ENCODE measurements at places on chromosomes 2 and 18. TPM values are rescaled to one million over a fixed set of nuclear protein-coding genes. Genes with fewer than 3 reads are reported as not detected.

MFSD2B gene
- not detected for total RNA-seq

AQP12A gene
- not detected for total RNA-seq

CNGA3 gene
- not detected for total RNA-seq

CYP27A1 gene
- total RNA-seq: 7.2 TPM

UGT1A8 gene
- total RNA-seq: not detected

PLGLB1 gene
- total RNA-seq: 11.7 TPM

SLC23A3 gene
- 12.1 TPM for total RNA-seq

IL1A gene
- not detected for total RNA-seq

DNA sequence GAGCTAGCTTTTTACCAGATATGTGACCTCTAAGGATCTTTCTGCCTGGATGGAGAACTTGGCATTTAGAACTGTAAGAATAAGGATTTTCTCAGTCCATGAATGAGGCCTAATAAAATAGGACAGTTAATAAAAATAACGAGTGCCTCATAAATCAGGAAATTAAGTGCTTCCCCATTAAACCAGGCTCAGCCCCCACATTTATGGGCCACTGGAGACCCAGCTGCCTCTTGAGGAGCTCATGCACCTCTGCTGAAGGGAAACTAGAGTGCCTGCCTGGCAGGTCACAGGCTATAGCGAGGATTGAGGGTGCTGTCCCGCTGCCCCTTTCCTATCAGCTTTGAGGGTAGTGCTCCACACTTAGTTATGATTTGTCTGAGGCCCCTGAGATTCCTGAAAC is 158.0 kb downstream of the ALK start:
- no peak for DNase-seq

- no peak for DNase-seq
Measured at GRCh38 chr2:54455131-54455562, 980 bp upstream of the SPTBN1 start.

DNA sequence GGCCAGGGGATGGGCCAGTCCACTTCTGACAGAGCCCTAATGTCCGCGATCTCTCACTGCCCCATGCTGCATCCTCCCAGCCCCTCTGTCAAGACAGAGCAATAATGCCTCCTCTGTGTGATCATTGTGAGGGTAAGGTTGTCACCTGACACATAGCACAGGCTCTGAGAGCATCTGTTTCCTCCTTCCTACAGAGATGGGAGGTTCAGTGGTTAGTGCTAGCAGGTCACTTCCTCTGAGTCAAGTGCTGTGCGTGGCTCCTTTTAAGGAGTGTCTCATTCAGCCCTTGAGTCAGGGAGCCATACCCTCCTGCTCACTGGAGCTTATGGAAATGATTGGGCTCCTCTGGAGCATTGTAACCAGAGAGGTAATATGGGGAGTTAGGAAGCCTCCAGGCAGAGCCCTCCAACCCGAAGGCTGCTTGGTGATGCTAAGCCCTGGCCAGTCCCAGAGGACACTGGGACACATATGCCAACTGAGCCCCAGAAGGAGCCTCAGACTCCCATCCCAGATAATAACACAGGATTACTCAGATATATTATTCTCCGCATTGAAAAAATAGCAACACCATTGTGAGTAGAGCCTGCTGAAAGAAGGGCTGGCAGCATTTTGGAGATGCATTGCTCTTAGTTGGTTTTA is 189.0 kb downstream of the GALNT1 start:
- DNase-seq: no peak

GRCh38 chr2:237576974-237577373 is 10.6 kb downstream of the PRLH start:
- DNase-seq: no peak

GRCh38 chr2:62303788-62304187 is 107.9 kb downstream of the B3GNT2 start:
- no peak for DNase-seq

DNA sequence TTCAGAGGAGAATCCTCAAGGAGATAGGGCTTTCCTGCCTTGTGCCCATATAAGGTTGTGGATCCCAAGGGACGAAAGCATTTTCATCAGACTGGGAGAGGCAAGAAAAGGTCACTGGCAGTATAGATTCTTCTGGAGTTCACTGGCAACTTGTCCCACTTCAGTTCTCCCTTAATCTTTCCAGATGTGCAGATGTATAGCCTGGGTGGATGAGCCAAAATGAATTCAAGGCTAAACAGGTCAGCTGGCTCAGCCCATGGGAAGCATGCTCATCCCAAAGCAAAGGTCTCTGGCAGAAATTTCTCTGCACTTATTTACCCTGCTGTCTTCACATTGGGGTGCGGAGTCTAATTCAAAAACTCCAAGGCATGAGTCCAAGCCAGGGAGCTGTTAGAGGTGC is 148.9 kb upstream of the TNP1 start:
- no peak for DNase-seq

- DNase-seq: no peak
Measured at GRCh38 chr18:36527740-36528455, 230.4 kb downstream of the FHOD3 start.

DNA sequence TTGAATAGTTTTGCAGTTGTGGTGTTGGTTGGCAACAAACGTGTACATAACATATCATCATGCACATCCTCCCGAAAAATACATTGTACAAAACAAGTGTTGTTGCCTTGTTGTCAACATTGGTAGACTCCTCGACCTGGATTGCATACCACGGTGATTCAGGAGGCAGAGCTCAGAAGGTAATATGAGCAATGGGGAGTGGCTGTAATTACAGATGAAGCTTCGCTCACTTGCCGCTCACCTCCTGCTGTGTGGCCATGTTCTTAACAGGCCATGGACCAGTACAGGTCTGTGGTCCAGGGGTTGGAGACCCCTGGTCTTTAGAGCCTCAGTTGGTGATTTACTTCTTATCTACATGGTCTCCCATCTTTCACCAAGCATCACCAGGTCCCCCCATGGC is 1423.2 kb upstream of the NXPH2 start:
- DNase-seq: no peak

- no peak for DNase-seq
Measured at GRCh38 chr2:107627164-107627563, 199.5 kb upstream of the RGPD4 start.

DNA sequence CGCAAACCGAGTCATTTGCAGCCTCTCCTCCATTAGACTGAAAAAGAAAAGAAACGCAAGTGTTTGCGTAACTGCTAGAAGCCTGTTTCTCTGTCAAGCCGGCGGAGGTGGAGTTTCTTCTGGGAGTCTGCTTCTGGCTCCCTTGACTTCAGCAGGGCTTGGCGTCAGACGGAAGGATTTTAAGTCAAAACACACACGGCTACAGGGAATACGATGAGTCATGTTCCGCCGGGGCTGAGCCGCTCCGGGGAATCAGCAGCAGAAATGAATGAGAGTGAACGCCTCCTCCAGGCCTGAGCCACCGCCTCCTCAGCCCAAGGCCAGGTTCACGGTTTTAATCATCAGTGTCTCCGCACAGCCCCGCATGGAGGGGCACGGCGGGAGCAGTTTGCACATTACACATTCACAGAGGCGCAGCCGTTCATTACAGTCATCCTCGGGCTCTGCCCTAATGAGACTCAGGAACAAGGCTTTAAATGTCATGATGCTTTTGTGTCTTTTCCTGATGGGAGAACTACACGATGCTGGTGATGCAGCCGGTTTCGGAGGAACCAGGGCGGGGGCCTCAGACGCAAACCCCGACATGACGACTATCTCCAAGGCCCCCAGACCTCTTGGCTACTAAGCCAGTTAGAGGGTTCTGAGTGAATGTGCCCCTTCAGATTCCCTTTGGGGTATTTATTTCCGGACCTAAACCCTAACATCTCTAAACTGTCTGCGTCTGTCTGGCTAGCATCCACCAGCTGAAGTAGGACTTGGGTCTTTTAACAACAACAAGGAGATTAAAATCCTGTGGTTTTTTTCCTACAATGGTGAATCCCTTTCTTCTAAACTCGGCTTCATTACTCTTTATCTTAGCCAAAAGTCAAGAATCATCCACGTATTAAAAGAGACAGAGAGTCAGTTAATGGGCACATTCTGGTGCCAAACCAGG is 11.1 kb upstream of the SCG2 start:
- no peak for DNase-seq

DNA sequence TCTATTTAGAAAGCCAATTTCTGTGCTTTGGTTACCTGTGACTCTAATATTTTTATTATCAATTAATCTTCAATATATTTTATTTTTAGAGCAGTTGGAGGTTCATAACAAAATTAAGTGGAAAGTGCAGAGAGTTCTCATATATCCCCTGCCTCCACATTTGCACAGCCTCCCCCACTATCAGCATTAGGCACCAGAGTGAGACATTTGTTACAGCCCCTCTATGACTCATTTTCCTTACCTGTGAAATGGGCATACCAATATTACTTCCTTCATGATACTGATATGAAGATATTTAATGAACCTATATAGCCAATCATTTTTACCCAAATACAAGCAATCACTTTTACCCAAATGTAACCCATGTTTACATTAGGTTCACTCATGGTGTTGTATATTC is 34.0 kb upstream of the CYTIP start:
- DNase-seq: no peak

- no peak for DNase-seq
Measured at GRCh38 chr18:43159086-43159770, 43.7 kb upstream of the RIT2 start.

DNA sequence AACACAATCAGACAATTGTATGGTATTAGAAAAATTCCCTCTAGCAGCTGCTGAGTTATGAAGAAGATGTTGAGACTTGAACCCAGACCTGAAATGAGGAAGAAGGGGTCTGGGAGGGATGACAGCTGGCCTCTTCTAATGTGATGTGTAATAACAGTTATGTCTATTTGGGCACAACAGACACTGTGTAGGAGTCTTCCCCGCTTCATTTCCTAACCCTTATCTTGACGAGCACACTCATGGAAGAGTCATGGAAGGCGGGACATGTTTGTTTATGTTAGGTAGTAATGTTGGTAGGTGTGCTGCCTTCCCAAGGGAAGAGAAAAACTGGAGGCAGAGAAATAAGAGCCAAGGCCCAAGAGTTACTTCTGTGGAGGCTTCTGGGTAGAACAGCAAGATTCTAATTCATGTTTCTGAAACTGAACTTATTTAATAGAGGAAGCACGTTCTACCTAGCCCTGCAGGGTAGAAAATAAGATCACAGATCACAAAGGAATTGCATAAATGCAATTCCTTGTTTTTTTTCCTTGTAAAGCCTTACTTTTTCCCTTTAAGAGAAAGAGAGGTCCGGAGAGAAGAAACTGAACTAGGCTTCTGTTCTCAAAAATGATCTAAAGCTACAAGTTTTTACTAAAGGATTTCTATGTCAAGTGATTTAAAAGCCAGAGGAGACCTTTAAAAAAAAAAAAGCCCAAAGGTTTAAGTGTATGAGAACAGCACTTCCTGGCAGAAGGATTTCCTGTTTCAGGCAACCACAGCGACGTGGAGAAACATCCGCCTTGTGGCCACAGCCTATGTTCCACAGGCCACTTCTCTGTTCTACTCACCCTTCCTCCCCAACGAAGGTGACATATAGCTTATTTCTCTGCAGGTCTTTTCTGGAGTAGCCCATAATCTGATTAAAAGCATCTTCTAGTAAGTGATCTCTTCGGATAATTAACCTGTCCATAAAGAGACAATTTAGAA is 68.5 kb upstream of the STK17B start:
- DNase-seq: peak; percentile 86

- no peak for DNase-seq
Measured at GRCh38 chr2:170254293-170254732, 76.4 kb downstream of the MYO3B start.

DNA sequence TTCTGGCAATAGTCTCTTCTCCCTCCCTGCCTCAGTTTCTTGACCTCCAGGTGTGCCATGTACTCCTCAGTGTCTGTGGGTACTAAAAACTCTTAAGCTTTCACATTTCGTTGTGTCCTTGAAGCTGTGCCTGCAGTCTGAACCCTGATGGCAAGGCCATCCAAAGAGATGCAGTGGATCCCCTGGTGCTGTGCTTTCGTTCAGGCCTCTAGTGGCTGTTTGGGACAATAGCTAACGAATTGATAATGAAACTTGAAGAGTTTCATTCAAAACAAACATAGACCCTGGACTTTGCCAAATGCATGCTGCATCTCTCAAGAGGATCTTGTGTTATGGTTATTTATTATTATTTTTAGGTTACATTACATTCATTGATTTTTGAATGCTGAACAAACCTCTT is 523.1 kb upstream of the FSIP2 start:
- no peak for DNase-seq

- peak; percentile 54 for DNase-seq
Measured at GRCh38 chr18:62131301-62131909, 55.5 kb downstream of the PIGN start.

DNA sequence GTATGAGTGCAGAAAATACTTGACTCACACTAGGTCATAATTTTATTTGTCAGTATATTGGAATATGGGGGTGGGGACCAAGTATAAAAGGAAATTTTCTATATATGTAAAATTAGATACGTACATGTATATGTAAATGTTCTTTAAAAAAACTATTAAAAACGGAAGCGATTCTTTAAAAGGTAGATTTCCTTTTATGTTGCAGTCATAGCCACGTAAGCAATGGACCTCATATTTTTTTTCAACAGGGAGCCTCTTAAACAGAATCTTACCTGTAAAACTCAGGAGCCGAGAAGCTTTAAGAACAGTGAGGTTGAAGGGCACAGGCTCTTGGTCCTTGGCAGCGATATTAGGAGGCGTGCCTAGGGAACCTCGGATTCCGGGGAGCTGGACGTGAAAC is 3.3 kb downstream of the RHBDD1 start:
- DNase-seq: peak; percentile 33

- no peak for DNase-seq
Measured at GRCh38 chr2:119788752-119789151, 29.0 kb downstream of the PTPN4 start.

DNA sequence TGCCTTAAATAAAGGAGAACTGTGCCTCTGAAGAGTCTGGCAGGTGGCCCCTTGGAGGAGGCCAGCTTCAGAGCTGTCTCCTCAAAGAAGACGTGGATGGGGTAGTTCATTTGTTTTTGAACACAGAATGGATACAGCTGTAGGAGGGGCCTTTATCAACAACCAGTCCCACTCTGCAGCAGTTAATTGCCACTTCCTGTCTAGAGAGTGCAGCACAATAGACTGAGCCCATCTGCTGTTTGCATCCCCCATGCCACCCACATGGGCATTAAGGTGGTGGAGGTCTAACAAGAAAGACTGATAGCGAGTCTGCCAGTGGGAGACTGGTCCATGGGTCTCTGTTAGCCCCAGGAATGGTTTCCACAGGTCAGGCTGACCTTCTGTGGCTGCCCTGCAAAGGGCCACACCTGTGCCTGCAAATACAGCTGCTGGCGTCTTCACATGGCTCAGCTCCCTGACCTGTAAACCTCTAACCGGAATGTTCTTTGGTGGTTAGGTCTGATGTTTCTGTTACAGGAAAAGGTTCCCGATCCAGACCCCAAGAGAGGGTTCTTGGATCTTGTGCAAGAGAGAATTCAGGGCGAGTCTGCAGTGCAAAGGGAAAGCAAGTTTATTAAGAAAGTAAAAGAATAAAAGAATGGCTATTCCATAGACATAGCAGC is 153.3 kb upstream of the ITGA6 start:
- no peak for DNase-seq
